NCI-H1105 (cell line): ENCODE measurements at places on chromosomes 16 and 17.

DNA sequence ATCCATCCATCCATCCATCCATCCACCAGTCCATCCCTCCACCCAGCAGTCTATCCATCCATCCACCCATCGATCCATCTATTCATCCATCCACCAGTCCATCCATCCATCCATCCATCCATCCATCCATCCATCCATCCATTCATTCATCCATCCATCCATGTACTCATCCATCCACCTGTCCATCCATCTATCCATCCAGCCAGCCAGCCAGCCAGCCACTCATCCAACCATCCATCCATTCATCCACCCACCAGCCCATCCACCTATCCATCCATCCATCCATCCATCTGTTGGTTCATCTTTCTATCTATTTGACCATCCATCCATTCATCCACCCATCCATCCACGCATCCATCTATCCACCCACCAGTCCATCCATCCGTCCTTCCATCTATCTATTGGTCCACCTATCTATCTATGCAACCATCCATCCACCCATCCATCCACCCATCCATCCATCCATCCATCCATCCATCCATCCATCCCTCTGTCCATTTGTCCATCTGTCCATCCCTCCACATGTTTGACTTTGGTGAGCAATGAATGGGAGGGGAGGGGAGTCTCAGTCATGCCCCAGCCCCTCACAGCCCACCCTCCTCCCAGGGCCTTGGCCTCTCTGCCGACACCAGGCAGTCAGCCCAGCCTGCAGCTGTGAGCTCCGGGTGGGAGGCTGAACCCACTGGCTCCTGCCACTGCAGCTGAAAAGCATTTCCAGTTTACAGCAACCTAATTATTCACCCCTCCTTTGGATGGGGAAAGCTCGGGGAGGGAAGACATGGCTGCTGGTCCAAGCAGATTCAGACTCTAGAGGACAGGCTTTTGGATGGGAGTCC, 38.1 kb upstream of the SSTR5 start:
- no peak for DNase-seq

- DNase-seq, result no peak
Measured at GRCh38 chr17:66549311-66549704, 246.9 kb downstream of the PRKCA start.

GRCh38 chr17:46916211-46916610, 6.7 kb upstream of the GOSR2 start:
- DNase-seq, result no peak

- DNase-seq, result no peak
Measured at GRCh38 chr17:77424585-77425344, 284.0 kb downstream of the SEC14L1 start.

DNA sequence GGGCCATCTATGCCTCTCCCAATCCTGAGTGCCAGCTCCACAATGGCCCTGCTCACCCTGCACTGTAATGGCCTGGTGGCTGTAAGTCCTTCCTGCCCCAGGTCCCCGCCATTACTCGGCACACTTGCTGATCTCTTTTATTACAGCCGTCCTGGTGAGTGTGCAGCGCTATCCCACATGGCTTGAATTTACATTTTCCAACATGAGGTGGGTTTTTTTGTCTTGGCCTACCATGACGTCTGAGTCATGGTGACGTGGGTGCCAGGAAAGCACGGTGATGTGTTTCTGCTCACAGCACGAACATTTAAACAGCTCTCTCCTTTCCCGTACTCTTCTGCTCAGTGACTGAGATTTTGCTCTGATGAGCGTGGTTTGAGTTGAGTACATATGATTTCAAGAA, 55.2 kb upstream of the FOXF1 start:
- DNase-seq, result no peak

DNA sequence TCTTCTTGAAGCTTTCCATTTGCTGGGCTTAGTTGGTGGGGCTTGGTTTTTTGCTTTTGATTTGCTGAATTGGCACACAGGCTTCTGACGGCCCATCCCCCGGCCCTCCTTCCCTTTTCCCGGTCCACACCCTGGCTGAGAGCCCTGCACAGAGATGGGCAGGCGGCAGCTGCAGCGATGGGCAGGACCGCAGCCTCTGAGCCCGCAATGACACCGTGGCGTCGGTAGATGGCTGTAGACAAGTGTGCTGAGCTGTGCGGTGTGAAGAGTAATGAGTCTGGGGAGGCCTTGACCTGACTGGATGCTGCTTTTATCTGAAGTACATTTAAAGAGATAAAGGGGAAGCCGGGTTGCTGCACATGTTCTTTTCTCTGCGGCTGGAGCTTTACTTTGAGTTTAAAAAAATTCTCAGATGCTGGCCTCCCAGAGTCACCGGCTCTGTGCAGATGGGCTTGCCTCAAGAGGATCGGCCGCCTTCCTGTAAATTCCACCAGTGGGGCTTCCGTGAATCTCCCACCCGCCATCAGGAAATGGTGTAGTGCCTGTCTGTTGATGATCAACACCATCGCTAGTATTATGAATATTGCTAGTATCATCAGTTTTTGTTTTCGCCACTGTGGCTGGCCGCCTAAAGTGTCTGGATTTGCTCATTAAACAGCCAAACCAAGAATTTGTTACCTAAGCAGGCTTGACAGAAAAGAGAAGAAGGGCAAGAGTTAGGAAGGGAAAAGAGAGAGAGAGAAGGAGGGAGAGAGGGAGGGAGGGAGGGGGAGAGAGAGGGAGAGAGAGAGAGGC, 245.6 kb upstream of the RBFOX1 start:
- no peak for DNase-seq

GRCh38 chr16:78976212-78976611, 624.3 kb downstream of the MAF start:
- DNase-seq, result no peak

- DNase-seq, result no peak
Measured at GRCh38 chr17:82463391-82463790, 4.8 kb downstream of the NARF start.

GRCh38 chr17:8080208-8080798, 7.2 kb downstream of the ALOX12B start:
- no peak for DNase-seq

DNA sequence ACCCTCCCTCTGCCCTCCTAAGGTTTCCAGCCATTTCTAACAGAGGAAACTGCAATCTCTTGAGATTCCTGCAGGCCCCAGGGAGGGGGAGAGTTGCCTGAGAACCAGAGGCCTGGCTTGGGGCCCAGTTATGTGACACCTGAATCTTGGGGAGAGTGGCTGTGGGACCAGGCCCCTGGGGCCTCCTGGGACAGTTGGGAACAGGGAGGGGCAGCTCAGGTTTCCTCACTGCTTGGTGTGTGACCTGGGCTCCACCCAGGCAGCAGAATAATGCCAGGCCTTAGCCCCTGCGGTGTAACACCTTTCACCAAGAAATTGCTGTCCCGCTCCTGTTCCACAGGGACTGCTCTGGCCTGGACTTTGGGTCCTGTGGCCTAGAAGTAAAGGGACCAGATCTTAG, 44.3 kb upstream of the CRHR1 start:
- no peak for DNase-seq

- no peak for DNase-seq
Measured at GRCh38 chr17:28624148-28624547, 10.2 kb upstream of the RSKR start.

GRCh38 chr17:7460850-7461660, 16.2 kb downstream of the CHRNB1 start:
- no peak for DNase-seq

GRCh38 chr16:29984764-29985147, 10.7 kb downstream of the HIRIP3 start:
- no peak for DNase-seq

- no peak for DNase-seq
Measured at GRCh38 chr17:57114085-57114673, 29.1 kb downstream of the AKAP1 start.

DNA sequence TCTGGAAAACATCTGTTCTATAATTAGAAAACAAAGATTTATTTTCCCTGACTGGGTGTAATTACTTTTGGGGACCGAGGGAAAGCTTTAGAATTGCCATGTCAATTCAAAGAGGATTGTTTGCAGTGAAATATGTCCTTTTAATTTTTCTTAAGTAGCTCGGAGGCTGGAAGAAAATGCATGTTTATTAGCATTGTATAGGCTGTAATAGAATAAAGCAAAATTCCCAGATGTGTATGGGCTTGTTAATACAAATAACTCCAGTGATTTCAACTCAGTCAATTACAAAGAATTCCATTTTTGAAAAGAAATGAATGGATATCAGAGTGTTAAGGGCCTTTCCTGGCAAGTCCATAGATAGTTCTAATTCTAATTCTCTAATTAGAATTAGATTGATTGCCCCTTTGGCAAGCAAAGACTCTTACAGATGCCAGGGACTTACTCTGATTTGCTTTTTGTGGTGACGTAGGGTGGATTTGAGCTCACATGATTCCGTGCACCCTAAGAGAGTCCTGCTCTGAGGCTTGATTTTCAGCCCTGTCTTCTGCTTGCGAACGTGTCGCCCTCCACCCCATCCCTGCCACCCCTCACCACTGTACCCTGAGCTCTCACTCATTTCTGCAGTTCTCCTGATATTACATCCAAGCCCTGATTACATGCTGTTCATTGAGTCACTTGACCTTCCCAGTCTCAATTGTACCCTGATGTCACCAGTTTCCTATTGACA, 70.0 kb upstream of the FAM20A start:
- DNase-seq, result no peak

DNA sequence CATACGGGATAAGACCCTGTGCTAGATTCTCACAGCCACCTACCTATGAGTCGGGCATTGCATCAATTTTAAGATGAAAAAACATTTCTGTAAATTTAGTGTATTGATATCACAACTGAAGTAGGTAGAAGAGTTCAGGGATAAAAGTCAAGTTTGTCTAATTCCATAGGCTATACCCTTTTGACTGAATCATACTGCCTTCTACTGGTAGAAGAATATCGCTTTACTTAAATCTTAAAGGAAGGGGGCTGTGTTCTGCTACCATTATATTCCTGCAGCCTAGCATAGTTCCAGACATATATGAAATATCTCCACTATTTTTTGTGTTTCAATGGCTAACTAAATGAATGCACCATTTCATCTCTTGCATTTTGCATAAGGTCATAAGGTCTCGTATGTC, 1128.6 kb downstream of the CDH8 start:
- no peak for DNase-seq

- no peak for DNase-seq
Measured at GRCh38 chr17:65065906-65066305, 9.4 kb upstream of the GNA13 start.

GRCh38 chr17:33922971-33923370, 332.1 kb upstream of the CCL2 start:
- DNase-seq, result no peak

- DNase-seq, result no peak
Measured at GRCh38 chr17:75849279-75849646, 5.1 kb upstream of the UNC13D start.

DNA sequence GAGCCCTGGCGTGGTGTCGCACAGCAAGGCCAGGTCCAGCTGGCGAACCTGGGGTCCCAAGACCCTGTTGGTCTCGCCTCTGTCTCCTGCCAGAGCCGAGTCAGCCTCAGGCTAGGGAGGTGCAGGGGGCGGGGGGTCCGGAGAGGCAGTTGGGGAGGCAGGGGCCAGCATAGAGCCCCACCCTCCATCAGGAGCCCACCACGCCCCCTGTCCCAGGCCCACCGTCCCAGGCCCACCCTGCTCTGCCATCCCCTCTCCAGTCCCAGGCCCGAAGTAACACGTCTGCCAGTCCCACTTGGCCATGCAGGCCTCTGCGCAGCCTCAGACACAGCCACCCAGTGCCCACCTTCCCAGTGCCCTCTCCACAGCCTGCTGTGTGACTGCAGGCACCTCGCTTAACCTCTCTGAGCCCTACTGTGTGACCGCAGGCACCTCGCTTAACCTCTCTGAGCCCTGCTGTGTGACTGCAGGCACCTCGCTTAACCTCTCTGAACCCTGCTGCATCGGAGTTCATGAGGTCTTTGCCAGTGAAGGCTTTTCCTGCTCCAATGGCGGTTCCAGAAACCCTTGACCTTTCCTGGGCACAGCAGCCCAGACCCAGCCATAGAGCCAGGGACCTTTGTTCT, 29.3 kb downstream of the ZNF469 start:
- DNase-seq, result no peak
